Skeletal muscle cell (primary cell): ENCODE measurements at places on chromosomes 11 and 22.

- DNase-seq = no peak
Observed at GRCh38 chr11:30617762-30618161, 31.6 kb upstream of the MPPED2 start.

- no peak for DNase-seq
Observed at GRCh38 chr11:20839231-20839630, 169.8 kb downstream of the NELL1 start.

- DNase-seq = no peak
Observed at GRCh38 chr22:43881091-43882061, 10.4 kb downstream of the PNPLA5 start.

- DNase-seq = no peak
Observed at GRCh38 chr22:29707471-29707870, 12.3 kb upstream of the CABP7 start.

GRCh38 chr11:124943254-124943616, 7.4 kb upstream of the HEPACAM start:
- no peak for DNase-seq

DNA sequence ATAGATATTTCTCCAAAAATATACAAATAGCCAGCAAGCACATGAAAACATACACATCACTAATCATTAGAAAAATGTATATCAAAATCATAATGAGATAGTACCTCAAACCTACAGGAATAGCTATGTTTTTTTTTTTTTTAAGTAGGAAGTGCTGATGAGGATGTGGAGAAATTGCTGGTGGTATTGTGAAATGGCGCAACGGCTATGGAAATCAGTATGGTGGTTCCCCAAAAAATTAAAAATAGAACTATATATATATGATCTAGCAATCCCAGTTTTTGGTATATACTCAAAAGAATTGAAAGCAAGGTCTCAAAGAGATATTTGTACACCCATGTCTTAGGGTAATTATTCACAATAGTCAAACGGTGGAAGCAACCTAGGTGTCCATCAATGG, 46.0 kb upstream of the HIPK3 start:
- DNase-seq = no peak
